ENCODE measurements at places on chromosomes 6 and 20.

GRCh38 chr20:48283470-48284110 lies 498.3 kb upstream of the SULF2 start:
- DNase-seq = no peak

- no peak for DNase-seq
Observed at GRCh38 chr6:109165392-109165974, 70.2 kb downstream of the CEP57L1 start.

DNA sequence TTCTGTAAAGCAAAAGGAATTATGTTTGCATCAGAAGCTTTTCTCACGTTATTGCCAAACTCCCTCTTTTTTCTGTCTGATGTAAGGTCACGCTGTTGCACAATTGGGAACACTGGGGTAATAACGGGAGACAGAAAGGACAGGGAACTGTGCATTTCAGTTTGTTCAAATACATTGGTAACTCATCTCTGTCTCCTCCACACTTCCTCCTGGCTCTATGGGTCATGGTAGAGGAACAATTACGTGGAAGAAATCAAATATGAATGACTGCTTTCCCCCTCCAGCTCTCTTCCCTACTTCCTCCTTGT lies 132.2 kb upstream of the TNFAIP3 start:
- no peak for DNase-seq

- DNase-seq = no peak
Observed at GRCh38 chr6:50657513-50657912, 55.8 kb upstream of the TFAP2D start.

DNA sequence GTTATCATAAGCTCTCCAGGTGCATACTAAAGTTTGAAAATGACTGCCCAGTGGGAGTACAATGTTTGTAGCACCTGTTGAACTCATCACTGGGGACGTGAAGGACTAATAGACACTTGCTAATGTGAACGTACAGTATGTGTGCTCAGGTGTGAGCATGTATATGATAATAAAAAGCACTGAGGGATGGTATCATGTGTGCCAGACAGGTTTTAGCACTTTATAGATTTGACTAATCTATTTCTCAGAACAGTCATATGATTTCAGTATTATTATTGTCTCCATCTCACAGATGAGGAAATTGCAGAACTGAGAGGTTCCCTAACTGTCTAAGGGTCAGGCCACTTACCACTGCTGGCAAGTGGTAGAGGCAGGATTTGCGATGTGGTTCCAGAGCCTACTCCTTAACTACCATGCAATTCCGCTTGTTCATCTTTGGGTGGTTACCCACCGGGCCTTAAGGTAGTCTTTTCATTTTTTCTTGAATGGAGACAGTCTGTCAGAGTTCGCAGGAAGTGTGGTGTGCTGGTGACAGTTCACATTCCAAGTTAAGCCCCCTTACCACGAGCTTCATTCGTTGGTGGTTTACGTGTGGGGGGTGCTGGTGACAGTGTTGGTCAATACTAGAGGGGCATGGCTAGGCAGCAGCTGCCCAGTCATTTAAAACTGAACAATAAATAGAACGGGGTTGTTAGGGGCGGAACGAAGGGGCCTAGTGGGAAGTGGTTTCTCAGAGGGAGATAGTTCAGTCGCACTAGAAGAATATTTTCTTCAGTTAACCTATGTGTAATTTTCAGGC lies 46.8 kb downstream of the RREB1 start:
- DNase-seq = no peak

- no peak for DNase-seq
Observed at GRCh38 chr6:169131390-169131789, 122.3 kb downstream of the THBS2 start.

- DNase-seq = no peak
Observed at GRCh38 chr6:152975204-152975915, 7.5 kb downstream of the FBXO5 start.

DNA sequence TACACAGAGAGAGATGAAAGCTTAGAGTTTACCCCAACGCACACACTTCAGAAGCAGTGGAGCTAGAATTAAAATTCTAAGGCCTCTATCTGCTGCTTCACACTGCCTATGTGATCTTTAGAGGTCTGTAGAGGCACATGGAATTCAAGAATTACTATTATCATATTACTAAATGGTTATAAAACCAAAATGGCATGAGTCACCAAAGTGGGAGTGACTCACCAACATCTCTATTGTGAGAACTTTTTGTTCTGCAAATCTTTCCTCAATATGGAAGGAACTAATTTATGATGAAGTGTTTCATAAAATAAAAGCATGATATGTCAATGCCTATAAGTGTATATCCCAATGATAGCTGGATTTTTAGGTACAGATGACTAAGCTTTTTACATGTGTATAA lies 28.5 kb upstream of the TMEM244 start:
- no peak for DNase-seq

DNA sequence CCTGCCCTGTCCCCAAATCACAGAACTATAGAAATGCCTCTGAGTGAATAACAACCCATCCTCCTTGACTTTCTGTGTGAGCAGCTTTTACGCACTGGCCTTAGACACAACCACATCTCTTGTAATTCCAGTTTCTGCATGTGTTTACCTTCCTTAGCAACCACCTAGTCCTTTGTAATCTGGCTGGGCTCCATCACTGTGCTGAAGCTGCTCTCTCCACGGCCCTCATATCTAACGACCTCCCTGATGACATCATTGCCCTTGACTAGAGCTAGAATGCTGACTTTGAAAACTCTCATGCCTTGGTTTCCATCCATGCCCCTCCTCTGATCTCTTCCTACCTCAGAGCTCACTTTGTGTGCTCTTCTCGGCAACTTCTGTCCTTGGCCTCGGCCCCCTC lies 30.5 kb upstream of the GLP1R start:
- no peak for DNase-seq

- DNase-seq = no peak
Observed at GRCh38 chr6:117919775-117920729, 13.0 kb downstream of the SLC35F1 start.

DNA sequence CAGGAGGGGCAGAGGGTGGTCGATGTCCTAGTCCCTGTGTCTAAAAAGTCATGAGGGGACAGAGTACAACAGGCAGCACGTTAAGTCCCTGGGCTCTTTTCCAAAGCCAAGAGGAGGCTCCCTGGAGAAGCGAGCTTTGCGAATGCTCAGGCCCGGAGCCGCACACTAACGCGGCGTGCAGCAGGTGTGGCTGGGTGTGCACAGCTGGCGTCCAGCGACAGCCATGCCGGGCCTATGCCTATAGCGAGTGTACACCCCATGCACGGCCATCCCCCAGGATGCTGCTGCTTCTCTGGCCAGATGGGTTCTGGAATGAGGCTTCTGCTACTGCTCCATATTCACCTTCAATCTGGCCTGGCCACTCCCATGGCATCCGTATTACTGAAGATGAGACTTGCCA lies 131.3 kb downstream of the PRND start:
- no peak for DNase-seq

- DNase-seq = no peak
Observed at GRCh38 chr6:10852361-10852960, 14.1 kb upstream of the MAK start.

- no peak for DNase-seq
Observed at GRCh38 chr6:26452631-26453235, 5.0 kb upstream of the BTN2A1 start.

DNA sequence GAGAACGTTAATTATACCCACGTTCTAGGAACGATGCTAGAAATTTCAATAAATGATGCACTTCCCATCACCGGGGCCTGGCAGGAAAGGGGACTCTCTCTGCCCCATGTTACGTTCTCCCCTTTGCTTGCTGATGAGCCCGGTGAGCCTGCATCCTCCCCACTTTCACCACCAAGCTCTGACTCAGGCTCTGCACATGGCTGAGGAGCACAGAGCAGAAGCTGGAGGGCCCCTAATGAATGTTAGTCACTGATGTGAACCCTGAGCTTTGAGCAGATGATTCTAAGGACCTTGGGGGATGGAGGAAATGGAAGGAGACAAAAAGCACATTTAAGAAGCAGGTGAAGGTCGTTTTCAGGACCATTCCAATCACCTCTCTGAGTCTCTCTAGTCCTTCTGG lies 468.2 kb upstream of the ARID1B start:
- no peak for DNase-seq

GRCh38 chr6:134814076-134814695 lies 135.7 kb downstream of the ALDH8A1 start:
- no peak for DNase-seq

- DNase-seq = no peak
Observed at GRCh38 chr6:41288030-41288753, 1.7 kb upstream of the TREM1 start.

DNA sequence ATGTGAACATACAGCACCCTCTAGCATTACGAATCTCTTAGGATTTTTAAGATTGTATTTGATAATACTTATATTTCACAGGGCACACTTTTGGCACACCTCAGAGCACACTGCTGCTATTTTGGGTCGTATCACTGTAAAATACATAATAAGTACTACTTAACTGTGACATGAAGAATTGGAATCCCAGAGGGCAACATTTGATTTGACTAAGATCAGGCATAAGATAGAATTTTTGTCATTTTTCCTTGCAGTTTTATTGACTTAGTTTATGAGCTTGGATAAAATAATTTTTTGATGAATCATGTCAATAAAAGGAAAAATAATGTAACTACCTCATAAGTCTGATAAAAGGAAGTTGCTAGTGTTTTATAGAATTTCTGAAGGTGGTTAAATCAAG lies 22.4 kb downstream of the MRS2 start:
- no peak for DNase-seq

DNA sequence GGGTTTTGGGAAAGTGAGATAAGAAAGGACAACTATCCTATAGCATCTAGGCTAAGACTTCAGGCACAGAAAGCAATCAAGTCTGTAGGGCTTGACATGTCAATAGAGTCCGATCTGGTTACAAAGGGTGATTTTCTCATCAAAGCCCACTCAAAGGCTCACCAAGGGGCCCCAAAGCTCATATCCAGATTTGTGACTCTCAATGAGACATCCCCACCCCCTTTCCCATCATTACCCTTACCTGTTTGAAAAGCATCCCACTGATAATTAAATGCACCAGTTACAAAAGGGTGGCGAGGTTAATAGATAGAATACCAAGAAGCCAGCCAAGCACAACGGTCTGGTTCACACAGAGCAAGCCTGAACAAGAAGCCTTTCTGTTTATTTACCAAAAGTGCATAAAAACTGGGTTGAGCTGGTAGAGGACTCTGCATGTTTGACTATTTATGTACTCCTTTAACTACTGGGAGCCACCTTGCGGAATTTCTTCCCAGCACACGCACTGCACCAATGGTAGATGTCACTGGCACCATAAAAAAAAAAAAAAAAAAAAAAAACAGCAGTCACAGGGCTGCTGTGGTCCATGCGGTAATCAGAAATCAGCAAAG lies 6.1 kb downstream of the JAG1 start:
- DNase-seq = no peak

DNA sequence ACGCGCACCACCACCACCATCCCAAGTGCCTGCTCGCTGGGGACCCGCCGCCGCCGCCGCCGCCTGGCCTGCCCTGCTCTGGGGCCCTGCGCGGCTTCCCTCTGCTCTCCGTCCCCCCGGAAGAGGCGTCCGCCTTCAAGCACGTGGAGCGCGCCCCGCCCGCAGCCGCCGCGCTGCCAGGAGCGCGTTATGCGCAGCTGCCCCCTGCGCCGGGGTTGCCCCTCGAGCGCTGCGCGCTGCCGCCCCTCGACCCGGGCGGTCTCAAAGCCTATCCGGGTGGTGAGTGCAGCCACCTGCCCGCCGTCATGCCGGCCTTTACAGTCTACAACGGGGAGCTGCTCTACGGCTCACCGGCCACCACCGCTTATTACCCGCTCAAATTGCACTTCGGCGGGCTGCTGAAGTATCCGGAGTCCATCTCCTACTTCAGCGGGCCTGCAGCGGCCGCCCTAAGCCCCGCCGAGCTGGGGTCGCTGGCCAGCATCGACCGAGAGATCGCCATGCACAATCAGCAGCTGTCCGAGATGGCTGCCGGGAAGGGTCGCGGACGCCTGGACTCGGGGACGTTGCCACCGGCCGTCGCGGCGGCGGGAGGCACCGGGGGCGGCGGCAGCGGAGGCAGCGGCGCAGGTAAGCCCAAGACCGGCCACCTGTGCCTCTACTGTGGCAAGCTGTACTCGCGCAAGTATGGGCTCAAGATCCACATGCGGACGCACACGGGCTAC lies 7.2 kb downstream of the PRDM13 start:
- DNase-seq = peak; percentile 29

DNA sequence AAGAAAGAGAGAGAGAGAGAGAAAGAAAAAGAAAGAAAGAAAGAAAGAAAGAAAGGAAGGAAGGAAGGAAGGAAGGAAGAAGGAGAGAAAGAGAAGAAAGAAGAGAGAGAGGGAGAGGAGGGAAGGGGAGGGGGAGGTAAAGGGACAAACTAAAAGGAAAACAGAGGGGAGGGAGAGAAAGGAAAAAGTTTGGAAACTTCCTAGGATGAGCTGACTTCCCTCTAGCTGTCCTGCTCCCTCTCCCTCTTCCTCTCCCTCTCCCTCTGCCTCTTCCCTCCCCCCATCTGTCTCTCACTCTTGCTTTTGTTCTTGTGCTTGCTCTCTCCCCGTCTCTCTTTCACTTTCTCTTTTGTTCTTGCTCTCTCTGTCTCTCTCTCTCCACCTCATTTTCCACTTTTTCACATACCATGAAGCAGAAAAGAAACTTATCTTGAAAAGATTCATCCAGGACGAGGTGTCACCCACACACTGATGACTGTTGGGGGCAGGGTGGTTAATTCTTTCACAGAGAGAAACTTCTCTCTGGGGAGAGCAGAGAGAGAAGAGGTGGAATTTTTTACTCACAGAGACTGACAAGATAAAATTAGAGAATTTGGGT lies 56.4 kb upstream of the DUSP22 start:
- peak; percentile 63 for DNase-seq

DNA sequence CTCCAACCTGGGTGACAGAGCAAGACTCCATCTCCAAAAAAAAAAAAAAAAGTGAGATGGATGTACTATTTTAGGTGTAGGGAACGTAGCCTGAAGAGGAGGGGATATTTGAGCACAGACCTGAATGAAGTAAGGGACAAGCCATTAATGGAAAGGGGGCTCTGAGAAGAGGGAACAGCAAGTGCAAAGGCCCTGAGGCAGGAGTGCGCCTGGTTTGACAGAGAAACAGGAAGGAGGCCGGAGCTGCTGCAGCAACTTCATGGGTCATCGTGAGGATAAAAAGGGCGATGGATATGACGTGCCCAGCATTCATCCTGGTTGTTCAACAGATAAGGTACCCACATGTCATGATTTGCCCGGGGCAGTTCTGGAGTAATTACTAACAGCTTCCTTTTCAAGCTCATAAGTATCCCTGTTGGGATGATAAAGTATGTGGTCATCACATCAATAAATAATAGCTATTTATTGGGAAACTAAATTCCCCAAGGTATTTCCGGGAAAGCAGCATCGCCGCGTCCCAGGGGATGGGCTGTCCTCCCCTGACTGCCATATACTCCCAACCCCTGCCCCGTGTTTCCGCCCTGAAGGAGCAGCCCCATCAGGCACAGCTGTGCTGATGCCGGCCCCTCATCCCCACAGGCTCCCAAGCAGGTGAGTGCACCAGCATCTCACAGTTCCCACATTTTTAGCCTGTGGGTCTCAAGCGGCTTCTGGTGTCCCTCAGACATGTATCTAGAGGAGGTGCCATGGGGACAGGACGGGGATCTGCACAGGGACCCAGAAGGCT lies 43.4 kb downstream of the DLGAP4 start:
- no peak for DNase-seq

GRCh38 chr6:91664327-91664959 lies 1077.6 kb upstream of the MAP3K7 start:
- DNase-seq = no peak

- no peak for DNase-seq
Observed at GRCh38 chr6:130138116-130138908, 84.4 kb downstream of the SAMD3 start.

GRCh38 chr6:114346451-114346850 lies 3.6 kb upstream of the HS3ST5 start:
- no peak for DNase-seq

GRCh38 chr20:52675375-52675774 lies 296.8 kb upstream of the TSHZ2 start:
- no peak for DNase-seq

- DNase-seq = no peak
Observed at GRCh38 chr20:25287631-25288290, 39.9 kb downstream of the PYGB start.

Data from stimulated activated CD4-positive, alpha-beta T cell treated with anti-CD3 and anti-CD28 coated beads, Interleukin-4, amount 100 ng/mL, for 1 hour (primary cell).